ENCODE measurements at places on chromosomes 6 and 20.

DNA sequence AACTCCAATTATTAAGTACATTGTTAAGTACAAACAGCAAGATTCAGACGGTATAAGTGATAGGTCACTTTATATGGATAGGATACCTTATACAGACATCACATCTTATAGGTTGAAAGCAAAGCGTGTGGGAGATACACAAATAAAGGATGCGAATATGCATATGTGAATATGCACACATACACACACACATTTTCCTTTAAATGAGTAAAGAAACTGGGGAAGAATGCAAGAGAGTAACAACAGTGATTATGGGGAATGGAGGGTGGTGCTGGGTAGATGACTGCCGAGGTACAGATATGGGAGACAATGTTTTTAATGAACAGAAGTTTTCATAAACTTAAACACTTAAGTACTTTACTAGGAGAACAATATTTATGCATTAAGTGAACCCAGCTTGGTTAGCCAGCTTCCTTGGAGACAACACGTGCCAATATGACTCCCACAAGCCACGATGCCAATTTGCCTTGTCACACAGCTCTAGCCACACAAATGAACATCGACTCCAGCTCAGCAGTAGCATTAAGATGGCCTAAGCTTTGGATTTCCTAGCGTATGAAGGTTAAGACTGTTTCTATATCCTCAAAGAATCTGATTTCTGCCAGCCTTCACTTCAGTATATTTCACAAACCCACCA is 96.6 kb downstream of the EPB41L2 start:
- no peak for DNase-seq

DNA sequence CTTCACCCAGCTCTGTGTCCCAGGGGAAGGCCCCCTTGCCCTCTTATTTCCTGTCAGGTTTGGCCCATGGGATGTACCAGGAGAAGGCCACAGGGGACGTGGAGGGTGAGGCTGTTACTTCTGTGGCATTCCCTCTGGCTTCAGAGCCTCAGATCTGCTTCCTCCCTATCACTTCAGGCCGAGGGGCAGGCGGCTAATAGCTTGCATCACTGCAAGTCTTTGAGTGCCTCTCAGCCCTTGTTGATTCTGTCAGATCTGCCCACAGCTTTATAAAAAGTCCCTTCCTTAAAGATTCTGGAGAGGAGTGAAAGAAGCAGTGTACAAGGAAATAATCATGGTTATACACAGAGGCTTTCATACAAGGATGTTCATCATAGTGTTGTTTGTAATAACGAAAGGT is 86.9 kb downstream of the LRFN2 start:
- no peak for DNase-seq

DNA sequence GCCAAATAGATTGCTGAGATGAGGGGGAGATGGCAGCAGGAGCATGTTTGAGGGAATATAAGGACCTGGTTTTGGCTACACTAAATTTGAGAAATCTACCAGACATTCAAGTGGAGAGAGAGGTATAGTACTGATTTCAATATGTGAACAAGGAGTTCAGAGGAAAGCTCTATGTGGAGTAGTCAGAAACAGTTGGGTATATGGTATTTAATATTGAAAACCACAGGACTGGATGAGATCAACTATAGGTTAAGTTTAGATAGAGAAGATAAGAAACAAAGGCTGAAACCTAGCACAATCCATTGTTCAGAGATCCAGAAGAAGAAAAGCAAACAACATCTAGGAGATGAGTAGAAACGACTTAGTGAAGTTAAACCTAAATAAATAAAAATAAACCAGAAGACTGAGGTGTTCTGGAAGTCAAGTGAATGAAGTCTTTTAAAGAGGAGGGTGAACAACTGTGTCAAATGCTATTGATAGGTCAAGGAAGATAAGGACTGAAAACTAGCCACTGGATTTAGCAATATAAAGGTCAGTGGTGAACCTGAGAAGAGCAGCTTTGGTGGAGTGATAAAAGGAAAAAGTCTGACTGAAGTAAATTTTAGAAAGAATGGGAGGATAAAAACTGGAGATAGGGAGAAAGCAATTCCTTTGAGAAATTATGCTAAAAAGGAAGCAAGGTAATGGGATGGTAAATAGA is 121.2 kb upstream of the RUNX2 start:
- no peak for DNase-seq

- DNase-seq: no peak
These were observed 79.0 kb downstream of the NRSN1 start for GRCh38 chr6:24205020-24205492.

GRCh38 chr6:169589699-169590257 is 112.1 kb downstream of the WDR27 start:
- DNase-seq: no peak

DNA sequence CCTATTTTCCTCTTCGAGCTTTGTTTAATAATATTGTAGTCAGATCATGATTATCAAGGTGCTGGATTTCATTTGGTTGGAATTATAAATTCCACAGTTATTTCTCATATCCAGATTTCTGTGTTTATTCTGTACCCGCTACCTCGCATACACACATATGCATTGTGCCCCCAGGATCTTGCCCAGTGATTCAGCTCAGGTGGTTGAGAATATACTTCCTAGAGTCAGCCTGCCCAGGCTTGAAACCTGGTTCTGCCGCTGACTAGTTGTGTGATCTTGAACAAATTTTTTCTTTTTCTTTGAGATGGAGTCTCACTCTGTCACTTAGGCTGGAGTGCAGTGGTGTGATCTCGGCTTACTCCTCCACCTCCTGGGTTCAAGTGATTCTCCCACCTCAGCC is 14.7 kb downstream of the GINM1 start:
- DNase-seq: no peak

DNA sequence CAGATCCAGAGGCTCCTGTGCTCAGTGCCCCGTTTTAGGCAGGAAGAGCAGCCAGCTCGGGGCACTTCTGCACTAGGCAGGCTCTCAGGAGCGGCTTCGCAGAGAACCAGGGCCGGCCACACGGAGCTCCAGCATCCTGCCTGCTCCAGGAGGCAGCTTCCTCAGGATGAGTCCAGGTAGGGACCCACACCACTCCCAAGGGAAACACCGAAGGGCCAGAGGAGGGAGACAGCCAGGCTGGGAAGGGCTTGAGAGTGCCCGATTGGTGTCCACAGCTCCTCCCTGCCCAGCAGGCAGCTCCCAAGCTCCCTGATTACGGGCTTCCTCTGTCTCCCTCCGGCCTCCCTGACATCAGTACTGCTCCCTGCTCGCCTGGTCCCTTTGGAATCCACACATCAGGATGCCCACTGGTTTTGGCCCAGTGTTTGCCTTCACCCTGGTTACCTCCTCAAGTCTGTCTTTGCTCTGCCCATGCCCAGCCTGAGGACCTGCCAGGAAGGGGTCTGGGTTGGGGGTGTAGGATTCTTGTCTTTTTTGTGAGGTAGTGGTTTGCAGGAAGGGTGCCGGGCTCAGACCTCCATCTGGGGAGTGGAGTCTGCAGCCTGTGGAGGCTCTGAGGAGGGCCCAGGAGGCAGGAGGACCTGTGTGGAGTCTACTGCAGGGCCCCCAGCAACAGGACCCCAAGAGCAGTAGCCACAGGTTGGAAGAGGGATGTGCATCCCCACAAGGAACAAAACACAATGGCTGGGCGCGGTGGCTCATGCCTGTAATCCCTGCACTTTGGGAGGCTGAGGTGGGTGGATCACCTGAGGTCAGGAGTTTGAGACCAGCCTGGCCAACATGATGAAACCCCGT is 11.2 kb upstream of the PYGB start:
- DNase-seq: no peak

GRCh38 chr6:131001945-131002660 is 60.9 kb downstream of the EPB41L2 start:
- no peak for DNase-seq

GRCh38 chr6:38604700-38605099 is 35.0 kb downstream of the BTBD9 start:
- DNase-seq: no peak

DNA sequence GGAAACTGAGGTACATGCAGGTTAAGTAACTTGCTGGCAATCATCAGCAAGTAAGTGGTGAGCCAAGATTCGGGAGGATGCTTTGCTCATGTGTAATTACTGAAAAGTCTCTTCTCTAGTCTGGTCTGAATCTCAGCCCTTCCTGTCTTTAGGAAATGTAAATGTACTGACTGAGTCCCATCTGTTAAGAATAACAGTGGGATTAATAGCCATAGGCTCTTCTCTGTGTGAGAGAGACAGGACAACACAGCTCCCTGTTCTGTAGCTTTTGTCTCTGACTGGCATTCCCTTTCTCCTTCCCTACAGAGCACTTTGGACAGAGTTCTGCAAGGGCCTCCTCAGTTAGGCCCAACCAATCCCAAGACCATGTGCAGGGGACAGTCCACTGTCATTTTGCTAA is 131.3 kb upstream of the OGFRL1 start:
- DNase-seq: no peak

GRCh38 chr6:168284187-168284586 is 35.4 kb downstream of the DACT2 start:
- no peak for DNase-seq

DNA sequence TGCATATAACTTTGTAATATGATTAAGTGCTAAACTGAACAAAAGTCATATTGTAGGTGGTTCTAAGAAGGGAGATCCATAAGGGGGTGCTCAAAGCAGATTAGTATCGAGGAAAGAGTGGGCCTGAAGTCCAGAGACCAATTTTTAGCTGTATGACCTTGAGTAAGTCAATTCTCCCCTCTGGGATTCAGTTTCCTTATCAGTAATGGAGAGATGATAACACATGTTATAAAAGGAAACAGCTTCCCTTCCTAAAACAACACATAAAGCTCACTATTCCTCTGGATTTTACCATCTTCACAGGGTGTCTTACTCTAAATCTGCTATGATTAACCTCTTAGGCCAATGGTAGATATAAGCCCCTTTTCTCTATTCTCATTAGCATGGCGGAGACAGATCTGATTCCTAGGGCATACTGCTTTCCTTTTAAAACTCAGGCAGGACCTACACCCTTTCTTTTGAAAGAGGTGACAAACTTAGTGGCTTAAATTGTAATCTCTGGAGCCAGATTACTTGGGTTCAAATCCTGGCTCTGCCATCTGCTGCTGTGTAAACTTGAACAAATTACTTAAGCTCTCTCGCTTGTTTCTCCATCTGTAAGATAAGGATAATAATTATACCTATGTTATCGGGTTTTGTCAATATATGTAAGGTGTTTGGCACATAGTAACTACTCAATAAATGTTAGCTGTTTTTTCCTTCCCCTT is 39.5 kb downstream of the ACSS2 start:
- no peak for DNase-seq

DNA sequence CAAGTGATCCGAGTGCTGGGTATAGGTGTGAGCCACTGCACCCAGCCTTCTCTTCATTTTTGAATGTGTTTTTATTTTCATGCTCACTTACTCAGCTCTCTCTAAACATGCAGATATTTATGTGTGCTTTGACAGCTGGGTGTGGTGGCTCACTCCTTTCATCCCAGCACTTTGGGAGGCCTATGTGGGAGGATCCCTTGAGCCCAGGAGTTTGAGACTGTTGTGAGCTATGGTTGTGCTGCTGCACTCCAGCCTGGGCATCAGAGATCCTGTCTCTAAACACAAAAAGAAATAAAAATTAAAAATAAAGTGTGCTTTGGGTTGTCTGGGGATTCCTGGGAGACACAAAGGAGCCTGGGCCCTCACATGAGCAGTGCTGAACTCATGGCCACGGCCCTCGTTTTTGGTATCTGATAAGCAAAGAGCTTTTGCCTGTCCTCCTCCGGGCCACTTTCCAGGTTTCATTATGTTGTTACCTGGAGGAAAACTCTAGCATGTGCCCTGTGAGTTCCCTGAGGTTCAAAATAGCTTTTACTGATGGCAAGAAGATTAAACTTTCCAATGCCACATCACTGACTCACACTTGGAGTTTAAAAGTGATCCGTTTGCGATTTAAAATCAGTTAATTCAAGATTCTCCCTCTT is 78.5 kb downstream of the CD164 start:
- DNase-seq: no peak

GRCh38 chr6:20454204-20454824 is 52.6 kb downstream of the E2F3 start:
- DNase-seq: no peak

DNA sequence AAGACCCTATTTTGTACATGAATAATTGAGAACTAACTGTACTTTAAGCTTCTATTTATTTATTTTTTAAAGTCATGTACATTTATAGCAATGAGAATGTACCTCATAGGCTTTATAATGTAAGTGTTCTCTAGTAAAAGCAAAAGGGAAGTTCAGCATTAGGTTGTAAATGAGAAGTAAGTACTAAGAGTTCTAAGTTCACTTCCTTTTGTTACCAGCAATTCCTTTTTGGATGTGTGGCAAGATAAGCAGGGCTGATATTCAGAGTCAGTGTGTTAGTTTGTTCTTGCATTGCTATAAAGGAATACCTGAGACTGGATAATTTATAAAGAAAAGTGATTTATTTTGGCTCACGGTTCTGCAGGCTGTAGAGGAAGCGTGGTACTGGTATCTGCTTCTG is 54.0 kb upstream of the CCN2 start:
- DNase-seq: no peak

GRCh38 chr6:88494401-88495140 is 328.4 kb upstream of the CNR1 start:
- DNase-seq: no peak

DNA sequence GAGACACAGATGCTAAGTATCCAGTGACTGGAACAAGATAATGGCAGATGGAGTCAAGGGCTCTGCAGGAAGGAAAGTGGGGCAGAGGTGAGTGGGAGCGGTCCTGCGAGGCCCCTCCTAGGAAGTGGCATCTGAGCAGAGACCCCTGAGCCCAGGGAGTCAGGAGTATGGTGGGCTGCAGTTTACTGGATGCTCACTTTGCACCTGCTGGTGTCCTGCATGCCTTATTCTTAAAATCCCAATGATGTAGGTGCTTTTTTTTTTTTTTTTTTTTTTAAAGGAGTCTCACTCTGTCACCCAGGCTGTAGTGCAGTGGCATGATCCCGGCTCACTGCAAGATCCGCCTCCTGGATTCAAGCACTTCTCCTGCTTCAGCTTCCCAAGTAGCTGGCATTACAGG is 5.6 kb downstream of the CEBPB start:
- no peak for DNase-seq

DNA sequence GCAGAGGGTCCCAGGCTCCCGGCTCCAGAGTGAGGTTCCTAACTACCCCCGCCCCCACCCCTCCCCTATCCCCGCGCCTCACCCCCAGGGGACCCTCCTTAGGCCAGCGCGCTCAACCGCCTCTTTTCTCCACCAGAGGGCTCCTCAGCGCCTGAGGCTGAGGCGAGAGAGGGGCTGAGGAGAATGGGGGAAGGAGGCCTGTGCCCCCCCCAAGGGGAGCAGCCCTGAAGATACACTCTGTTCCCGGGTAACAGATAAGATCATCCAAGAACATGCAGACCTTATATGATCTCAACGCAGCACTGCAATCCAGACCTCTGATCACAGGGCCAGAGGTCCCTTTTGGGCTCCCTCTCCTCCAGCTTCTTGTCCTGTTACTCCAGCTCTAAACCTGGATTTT is 43.3 kb upstream of the MRPS10 start:
- no peak for DNase-seq

GRCh38 chr6:109854541-109855308 is 123.4 kb upstream of the GPR6 start:
- DNase-seq: no peak

- no peak for DNase-seq
These were observed 91.7 kb upstream of the EPB41L1 start for GRCh38 chr20:36062799-36063198.
